Stimulated activated CD8-positive, alpha-beta memory T cell treated with anti-CD3 and anti-CD28 coated beads, Interleukin-15, amount 100 ng/mL, for 4 hours (primary cell): ENCODE measurements at places on chromosomes 7 and 10.

GRCh38 chr7:106074257-106074656 is 37.9 kb downstream of the SYPL1 start:
- DNase-seq = no peak

- DNase-seq = no peak
Observed at GRCh38 chr7:72335561-72336381, 76.4 kb downstream of the CALN1 start.

DNA sequence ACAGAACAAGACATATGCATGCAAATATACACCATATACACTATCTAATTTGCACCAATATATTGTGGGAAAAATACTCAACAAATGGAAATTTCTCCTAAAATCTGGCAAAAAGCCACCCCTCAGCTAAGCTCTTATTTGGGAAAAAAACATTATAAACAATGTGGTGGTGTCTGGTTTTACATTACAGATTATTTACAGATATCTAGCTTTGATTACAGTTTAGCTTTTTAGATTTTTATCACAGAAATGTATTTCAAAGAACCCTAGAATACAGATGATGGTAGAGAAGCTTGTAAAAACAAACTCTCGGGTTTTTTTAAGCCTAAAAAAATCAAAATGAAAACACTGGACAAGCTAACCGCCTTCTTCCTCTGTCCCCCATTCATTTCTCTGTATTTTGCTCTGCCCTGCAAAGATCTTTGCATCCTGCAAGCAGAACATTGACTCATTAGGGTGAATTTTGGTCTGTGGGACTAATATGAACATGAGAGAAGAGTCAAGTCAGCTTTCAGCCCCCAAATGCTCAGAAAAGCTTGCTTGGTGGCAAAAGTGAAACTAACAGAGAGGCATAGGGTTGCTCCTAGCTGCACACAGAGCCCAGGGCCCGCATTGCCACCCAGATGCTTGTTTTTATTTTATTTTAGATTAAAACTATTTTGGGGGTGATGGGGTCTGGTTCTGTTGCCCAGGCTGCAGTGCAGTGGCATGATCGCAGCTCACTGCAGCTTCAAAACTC is 88.8 kb upstream of the LYZL1 start:
- no peak for DNase-seq

GRCh38 chr10:117237401-117237991 is 3.4 kb upstream of the SLC18A2 start:
- no peak for DNase-seq

DNA sequence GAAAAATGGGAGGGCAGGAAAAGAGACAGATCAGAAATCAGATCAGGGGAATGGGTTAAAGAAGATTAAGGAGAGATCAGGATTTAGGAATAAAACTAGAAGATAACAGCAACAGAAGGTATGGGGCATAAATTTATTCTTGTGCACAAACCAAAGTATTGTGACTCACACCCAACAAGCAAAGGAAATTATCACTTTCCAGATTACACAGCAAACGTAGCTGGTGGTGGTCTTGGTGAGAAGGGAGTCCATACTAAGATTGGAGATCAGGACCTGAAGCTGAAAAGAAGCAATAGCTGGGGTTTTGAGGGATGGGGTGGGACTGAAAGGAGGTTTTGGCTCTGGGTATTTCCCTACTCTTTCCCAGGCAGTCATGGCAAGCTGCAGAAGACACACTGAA is 3.5 kb upstream of the MYOZ1 start:
- DNase-seq = no peak

DNA sequence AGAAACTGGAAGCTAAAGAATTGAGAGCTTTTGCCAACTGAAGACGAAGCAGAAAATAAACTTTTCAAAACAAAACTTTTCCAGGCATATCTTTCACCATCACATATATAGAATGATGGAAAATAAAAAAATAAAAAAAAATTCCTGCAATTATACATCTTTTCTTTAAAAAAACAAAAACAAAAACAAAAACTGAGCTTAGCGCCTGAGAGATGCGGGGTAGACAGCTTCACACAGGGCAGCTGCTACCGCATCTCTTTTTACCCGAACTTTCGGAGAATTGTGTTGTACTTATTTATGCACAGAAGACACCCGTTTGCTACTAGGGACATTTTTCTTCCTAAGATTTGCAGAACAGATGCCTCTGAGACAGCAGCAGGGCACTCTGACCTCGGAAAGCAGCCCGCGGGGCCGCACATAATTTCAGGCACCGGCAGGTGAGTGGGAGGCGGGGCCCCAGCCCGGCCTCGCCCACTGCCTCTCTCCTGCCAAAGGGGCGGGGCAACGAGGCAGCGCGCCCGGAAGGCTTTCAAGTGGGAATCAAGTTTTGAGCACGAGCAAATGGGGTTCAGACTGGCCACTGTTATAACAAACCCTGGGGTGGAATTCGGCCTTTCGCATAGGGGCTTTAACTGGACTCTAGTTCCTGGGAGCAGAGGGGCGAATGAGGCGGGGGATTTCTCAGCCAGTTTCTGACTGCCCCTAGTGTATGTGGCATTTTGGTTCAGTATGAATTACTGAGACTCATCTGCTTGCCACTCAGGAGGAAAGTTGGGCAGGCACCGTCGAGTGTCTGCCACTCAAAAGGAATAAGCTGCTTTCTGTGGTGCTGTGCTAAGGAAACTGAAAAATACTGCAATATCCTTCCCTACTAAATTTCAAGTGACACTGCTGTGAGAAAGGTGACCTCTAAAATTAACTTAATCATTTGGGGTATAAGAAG is 18.5 kb upstream of the FAM133B start:
- no peak for DNase-seq

DNA sequence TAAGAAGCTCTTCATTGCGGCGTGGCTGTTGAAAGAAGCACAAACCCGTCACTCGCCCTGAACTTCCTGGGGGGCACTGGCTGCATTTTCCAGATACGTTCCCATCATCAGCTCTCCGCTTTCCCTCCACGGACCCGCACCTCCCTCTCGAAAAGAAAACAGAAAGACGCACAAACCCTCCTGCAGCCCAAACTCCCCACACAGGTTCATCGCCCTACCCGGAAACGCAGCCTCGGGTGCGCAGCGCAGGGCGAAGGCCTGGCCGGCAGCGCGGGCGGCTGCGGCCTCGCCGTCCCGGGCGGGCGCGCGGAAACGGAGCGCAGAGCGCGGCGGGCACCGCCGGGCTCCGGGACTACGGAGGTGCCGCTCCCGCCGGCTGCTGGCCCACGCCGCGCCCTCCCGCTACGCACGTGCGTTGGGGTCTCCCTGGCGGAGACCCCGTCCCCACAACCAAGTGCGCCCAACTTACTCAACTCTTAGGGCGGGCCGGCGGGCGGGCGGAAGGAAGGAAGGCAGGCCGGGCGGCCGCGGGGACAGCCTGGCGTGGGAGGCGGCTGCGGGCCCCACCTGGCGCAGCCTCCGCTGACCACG is 822 bp downstream of the ZNF800 start:
- DNase-seq = no peak

DNA sequence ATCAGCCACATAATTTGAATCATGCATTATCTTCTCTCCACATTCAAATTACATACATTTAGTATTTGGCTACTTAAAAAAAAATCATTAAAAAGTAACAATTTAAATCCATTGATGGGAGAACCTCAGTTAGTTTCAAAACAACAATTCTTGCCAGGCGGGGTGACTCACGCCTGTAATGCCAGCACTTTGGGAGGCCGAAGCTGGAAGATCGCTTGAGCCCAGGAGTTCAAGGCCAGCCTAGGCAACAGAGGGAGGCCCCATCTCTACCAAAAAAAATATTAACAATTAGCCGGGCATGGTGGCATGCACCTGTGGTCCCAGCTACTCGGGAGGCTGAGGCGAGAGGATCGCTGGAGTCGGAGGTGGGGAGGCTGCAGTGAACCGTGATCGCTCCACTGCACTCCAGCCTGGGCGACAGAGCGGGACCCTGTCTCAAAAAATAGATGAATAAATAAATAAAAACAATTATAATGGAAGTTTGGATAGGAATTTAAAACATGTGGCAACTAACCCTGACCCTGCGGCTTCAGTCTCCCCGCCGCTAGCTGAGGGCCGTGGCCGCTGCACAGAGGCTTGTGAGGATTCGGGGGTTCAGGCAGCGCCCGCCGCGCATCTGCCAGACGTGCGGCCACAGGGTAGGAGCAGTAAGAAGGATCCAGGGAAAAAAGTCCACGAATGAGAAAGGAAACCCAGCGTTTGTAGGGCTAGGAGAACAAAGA is 1.1 kb upstream of the CSGALNACT2 start:
- no peak for DNase-seq

DNA sequence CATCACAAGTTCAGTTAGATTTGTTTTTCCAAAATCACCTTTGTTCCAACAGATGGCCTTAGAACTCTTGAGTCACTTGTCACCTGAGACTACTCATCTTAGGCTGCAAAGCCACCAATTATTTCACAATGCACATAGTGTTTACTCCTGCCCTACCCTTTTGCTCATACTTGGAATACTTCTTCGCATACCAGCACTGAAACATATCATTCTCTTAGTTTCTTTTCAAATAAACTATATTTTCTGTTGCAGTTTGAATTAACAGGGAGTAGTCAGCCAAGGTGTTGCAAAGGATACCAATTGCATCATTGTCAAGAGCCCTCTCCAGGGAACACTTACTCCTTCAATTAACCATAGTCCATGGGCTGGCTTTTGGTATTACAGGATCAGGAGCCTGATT is 71.0 kb downstream of the CASD1 start:
- no peak for DNase-seq

- DNase-seq = no peak
Observed at GRCh38 chr7:146177301-146177700, 60.7 kb downstream of the CNTNAP2 start.
